Stimulated activated CD8-positive, alpha-beta memory T cell treated with anti-CD3 and anti-CD28 coated beads, Interleukin-15, amount 100 ng/mL, for 24 hours (primary cell): ENCODE measurements at places on chromosomes 16 and 17.

GRCh38 chr17:59331929-59332748, 684 bp downstream of the YPEL2 start:
- no peak for DNase-seq

DNA sequence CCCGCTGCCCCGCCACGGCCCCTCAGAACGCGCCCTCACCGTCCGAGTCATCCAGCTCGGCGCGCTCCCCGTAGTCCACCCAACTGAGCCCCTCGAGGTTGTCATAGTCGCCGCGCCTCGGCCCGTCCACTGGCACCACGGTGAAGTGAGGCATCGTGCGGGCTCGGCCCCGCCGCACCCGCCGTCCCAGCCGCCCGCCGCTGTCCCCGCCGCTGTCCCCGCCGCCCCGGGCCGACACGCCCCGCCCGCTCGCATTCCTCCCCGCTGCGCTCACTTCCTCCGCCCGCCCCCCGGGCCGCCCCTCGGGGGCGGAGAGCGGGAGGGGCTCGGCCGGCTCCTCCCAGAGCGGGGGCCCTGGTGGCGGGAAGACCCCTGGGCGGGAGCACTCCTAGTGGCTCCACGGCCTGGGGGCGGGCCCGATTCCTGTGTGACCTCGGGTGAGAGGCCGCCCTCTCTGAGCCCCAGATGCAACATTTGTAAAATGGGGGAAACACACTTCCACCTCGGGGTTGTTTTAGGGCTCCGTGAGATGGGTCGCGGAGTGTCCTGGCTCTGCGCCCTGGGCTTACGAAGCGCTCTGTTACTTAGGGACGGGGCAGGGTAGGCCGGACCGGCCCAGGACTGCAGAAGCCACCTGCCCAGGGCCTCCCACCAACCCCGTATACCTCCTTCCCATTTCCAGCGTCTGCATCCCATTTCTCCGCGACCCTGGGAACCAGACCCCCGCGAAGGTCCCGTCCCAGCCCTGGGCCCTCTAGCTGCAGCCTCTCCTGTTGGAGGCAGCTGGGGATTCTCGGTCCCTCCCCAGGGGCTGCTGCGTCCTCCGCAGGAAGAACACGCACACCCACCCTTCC, at the start of gene SLC12A4:
Gene SLC12A4 (minus strand): TSS at position 238 of the 854 bp plus-strand sequence. CDS start 84 bp downstream, at position 154.
- DNase-seq, result peak; percentile 76

DNA sequence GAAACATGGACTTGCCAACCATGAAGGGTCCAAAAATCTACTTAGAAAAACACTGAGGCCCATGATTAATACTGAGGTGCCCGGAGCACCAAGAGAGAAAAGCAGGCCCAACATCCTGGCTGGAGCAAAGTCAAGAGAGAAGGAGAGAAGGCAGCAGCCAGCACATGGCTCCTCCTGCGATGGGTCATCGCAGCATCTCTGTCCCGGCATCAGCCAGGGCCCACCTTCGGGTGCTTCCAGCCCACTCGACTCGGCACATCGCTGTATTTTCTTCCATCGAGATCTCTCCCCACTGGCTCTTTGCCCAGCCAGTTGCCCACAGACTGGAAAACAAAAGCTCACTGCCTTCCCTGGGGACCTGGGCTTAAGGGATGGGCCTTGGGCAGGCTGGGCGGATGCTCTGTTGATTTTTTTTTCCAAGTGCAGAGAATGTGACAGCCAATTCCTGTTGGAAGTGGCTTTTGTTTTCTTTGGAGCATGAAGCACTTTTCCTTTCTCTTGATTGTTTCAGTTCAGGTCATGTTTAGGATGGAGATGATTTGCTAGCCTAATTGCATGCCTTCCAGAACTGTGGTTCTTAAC, 58.1 kb downstream of the CYB5B start:
- DNase-seq, result no peak

- no peak for DNase-seq
These were observed 17.2 kb downstream of the CD300LB start for GRCh38 chr17:74513987-74514631.

GRCh38 chr17:332558-333322, 19.9 kb downstream of the RPH3AL start:
- DNase-seq, result no peak

- DNase-seq, result no peak
These were observed 4.9 kb downstream of the TEX14 start for GRCh38 chr17:58686980-58687379.

- no peak for DNase-seq
These were observed 218.8 kb downstream of the RAB11FIP4 start for GRCh38 chr17:31609996-31610910.

GRCh38 chr17:8606401-8606800, 24.1 kb downstream of the MYH10 start:
- no peak for DNase-seq

GRCh38 chr17:52724578-52724977, 566.1 kb upstream of the CA10 start:
- DNase-seq, result no peak

DNA sequence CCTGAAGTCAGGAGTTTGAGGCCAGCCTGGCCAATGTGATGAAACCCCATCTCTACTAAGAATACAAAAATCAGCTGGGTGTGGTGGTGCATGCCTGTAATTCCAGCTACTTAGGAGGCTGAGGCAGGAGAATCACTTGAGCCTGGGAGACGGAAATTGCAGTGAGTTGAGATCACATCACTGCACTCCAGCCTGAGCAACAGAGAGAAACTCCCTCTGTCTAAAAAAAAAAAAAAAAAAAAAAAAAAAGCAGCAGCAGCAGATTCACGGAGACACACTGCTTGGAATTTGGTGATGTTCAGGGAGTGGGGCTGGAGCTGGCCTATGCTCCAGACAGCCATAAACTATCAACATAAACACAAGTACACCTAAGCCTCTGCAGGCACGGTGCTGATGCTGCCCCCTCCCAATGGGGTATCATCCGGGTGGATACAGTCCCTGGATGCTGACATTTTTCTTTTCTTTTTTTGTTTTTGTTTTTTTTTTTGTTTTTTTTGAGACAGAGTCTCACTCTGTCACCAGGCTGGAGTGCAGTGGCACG, 39.6 kb upstream of the RHOT1 start:
- no peak for DNase-seq

GRCh38 chr17:40038882-40039513, 15.2 kb downstream of the MED24 start:
- DNase-seq, result no peak

DNA sequence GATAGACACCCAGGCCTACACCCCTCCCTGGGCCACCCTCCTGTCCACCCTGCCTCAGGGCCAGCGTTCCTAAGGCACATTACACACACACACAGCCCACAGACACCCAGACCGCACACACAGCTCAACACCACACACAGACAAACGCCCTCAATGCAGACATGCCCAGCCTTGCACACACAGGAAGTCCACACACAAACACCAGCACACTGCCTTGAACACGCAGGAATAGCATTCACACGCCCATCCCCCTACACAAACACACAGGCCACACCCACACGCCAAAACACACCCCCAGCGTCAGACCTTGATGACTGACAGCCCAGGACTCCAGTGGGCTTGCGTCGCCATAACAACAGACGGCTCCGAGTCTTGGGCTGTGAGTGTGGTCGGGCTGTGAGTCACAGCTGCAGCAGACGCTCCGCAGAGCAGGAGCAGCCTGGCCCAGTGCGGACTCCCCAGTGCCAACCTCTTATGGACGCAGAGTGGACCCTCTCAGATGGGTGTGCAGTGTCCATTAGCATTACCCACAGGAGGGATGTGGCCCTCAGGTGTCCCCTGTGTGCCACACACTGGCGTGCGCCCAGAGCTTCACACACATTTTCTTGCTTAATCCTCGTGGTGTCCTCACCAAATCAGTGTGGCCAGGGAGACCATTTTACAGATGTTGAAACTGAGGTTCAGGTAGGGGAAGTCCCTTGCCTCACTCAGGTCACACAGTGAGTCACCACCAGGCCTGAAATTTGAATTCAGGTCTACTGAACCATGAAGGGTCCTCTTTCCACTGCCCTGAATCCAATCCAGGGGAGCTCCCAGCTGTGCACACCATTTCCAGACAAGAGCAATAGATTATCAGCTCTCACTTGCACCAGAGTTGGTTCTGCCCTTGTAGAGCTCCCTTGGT, 17.8 kb upstream of the RAI1 start:
- peak; percentile 42 for DNase-seq

DNA sequence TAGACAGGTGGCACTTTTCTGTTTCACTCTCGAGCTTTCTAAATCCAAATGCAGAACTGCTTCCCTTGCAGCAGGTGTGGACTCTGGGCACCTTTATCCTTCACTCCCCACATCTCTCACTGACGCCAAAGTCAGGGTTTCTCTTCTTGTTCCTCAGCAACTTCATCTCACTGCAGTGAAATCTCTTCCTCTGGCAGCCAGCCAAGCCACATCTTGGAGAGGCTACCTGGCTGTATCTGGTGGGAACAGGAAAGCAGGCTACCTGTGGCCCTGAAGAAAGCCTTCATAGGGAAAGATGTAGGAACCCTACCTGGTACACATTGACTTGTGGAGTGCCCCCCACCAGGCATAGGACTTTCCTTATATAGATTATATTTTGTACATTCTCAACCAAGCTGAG, 159.1 kb downstream of the UTP18 start:
- DNase-seq, result no peak

DNA sequence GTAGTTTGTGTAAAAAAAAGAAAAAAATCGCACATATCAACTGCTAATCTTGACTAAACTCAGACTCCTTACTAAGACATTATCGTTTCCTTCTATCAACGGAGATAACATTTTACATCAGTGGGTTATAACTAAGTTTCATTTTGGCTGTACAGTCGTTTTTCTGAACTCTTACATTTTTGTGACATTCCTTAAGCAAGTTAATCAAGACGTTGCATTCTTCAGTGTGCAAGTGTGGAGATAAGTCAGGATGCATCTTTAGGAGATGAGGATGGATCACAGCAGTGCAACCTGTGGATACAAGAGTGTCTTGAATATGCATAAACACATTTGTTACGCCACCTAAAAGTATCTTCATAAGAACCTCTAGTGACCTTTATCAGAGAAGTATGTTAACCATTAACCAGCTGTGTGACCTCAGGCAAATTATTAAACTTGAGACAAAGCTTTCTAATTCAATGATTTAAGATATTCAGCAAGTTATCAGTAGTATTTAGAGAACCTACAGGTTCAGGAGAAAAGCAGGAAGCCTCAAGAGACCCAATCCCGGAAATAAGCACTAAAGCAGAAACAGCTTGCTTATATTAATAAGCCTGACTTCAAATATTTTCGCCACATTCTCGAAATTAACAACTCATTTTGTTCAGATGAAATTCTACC, 9.4 kb downstream of the CMC2 start:
- DNase-seq, result no peak

- DNase-seq, result no peak
These were observed 18.4 kb upstream of the ZNF594 start for GRCh38 chr17:5210091-5210490.

DNA sequence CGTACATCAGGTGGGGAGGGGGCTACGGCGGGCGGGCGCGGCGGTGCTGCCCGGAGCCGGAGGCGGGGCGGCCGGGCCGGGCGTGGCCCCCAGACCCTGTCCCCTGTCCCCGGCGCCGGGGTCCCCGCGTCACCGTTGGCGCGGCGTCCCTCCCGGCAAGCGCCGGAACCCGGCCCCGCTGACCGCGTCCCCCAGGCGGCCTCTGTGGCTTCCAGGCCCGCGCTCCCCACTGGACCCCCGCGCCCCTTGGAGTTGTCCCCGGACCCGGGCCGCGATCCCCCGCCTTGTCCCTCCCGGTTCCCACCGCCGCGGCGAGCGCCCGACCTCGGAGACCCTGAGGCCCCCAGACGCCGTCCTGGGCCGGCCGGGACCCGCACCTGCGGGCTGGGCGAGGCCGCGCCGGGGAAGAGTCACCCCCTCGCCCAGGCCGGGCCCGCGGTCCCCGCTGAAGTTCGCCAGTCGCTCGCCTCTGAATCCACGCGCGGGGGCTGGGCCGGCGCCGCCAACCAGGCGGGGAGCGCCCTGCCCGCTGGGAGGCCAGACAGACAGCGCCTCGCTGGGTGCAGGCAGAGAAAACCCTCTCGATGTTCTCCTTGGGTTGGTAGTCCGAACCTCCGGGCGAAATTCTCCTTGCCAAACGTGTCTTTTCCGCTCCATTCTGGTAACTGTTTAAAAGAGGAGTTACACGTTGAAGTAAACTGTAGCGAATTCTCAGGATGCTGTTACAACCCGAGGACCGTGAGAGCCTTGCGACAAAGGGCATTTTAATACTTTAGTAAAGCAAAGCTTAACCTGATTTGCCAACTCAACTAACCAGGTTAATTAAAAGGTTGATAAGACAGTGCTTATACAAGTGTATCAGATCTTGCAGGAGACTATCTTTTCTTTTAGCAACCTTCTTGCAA, 761 bp downstream of the GAN start:
- peak; percentile 8 for DNase-seq

- DNase-seq, result no peak
These were observed 816.7 kb upstream of the KIF2B start for GRCh38 chr17:53006006-53006405.

GRCh38 chr17:50187751-50188530, 13.5 kb downstream of the COL1A1 start:
- no peak for DNase-seq

DNA sequence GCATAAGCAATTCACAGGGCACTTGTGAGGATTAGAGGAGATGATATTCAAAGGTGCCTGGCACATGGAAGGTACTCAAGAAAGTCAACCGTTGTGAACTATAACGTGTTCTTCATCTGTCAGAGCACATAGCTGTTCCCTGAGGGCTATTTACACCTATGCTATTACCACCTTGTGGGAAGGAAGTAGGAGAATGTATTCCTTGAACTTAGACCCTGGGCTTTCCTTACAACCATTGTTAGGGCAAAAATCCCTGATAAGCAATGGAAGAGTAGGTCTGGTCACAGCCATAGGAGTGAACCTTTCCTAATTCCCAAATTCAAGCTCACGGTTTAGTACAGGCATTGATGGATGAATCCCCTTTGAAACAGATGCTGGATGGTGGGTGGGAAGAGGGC, 188.6 kb downstream of the HAPSTR1 start:
- no peak for DNase-seq
